Colonic mucosa (tissue), 4 donors: ENCODE measurements at places on chromosomes 2 and 18. TPM values are rescaled to one million over a fixed set of nuclear protein-coding genes. Genes with fewer than 3 reads are reported as not detected.
A peak's percentile ranks its signal among the peaks of the same experiment; 100 is the strongest.

GRCh38 chr2:47272031-47272864 lies 117.1 kb upstream of the STPG4 start:
- H3K27me3 ChIP-seq: no peaks in the 10 kb centered on the region
- peak overlapping the region; percentile 33 for H3K4me3 ChIP-seq
- peak overlapping the region; percentile 80 for H3K27ac ChIP-seq
- H3K4me1 ChIP-seq: peaks cover 20% of the 10 kb centered on the region
- no peaks in the 10 kb centered on the region for H3K36me3 ChIP-seq

Gene GPBAR1
- 1.1 TPM for total RNA-seq

- no peak for DNase-seq
- no peak overlapping the region for H3K4me3 ChIP-seq
- H3K4me1 ChIP-seq: no peaks in the 10 kb centered on the region
- no peaks in the 10 kb centered on the region for H3K36me3 ChIP-seq
- H3K27ac ChIP-seq: no peak overlapping the region
- H3K27me3 ChIP-seq: no peaks in the 10 kb centered on the region
Measured at GRCh38 chr2:169649278-169649677, 44.9 kb downstream of the CFAP210 start.

DNA sequence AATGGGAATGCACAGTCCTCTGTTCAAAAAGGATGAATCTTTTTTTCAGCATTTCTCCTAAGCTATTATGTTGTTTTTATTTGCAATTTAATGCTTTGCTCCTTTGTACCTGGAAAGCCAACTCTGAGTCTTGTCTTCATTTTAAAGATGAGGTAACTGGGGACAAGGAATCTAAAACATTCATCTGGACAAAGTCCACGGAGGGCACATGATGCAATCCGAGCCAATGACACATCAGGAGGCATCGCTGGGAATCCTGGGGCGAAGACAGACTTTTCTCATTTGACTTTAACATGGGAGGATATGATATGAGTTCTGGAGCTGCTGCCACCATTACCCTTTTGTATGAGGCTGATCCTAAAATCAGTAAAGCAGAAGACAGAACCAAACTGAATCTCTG lies 116.5 kb upstream of the REG3G start:
- H3K27me3 ChIP-seq: no peaks in the 10 kb centered on the region
- no peaks in the 10 kb centered on the region for H3K36me3 ChIP-seq
- H3K4me3 ChIP-seq: no peak overlapping the region
- DNase-seq: no peak

Gene SULT1C2
- total RNA-seq: 5.3 TPM

DNA sequence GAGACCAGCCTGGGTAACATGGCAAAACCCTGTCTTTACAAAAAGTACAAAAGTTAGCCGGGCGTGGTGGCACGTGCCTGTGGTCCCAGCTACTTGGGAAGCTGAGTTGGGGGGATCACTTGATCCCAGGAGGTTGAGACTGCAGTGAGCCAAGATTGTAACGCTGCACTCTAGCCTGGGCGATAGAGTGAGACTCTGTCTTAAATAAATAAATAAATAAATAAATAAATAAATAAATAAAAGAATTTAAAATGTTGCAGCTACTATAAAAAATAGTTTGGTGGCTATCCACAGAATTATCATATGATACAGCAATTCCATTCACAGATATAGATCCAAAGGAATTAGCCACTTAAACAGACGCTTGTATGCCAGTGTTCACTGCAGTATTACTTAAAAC lies 49.6 kb upstream of the AMMECR1L start:
- no peaks in the 10 kb centered on the region for H3K4me1 ChIP-seq
- no peak for DNase-seq
- H3K27me3 ChIP-seq: no peaks in the 10 kb centered on the region
- H3K4me3 ChIP-seq: no peak overlapping the region
- H3K27ac ChIP-seq: no peak overlapping the region
- H3K36me3 ChIP-seq: no peaks in the 10 kb centered on the region

Gene CXCR1
- total RNA-seq: not detected

Gene ZEB2
- total RNA-seq: 29.6 TPM

DNA sequence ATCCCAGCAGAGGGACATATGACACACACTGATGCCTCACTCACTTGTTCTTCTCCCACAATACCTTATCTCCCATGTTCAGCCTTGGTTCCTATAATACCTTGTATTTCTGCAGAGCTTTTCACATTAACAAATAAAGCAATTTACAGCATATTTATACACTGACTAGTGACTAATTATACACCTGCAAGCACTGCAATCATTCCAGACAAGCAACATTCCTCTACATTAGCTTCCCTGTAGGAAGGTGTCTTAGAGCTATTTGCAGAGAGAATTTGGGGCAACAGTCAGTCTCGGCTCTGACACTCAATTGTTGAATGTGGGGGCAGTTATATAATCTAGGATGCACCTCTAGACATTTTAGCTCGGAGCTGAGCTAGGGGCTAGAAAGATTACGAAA lies 9.5 kb upstream of the INSIG2 start:
- H3K27me3 ChIP-seq: no peaks in the 10 kb centered on the region
- no peaks in the 10 kb centered on the region for H3K36me3 ChIP-seq
- H3K27ac ChIP-seq: no peak overlapping the region

DNA sequence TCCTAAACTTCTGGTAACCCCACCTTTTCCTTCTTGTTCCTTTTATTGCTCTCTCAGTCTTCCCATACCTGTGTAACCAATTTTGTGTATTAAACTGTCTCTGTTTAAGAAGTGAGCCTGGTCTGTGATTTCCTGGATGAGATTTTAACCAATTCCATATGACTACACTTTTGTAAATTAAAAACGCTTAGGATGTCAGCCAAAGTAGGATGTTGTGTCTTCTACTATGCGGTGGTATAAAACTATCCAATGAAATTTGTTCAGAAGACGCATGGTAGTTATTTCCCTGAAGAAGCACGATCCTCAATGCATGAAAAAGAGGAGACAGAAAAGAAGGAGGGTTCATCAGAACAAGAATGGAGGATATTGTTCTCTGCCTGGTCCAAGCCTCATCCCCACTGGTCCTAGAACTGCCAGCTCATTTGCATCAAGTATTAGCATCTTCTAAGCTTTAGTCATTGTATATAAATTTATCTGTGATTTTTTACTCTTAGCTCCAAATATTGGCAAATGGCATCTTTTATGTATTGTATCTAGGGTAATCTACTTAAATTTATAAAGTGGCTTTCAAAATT lies 127.4 kb downstream of the TGIF1 start:
- H3K36me3 ChIP-seq: no peaks in the 10 kb centered on the region
- H3K4me1 ChIP-seq: no peaks in the 10 kb centered on the region
- H3K27ac ChIP-seq: no peak overlapping the region
- DNase-seq: no peak

Gene HOXD8
- 3.1 TPM for total RNA-seq

Gene NCL
- total RNA-seq: 534 TPM
